ENCODE measurements at places on chromosomes 7 and 10.

DNA sequence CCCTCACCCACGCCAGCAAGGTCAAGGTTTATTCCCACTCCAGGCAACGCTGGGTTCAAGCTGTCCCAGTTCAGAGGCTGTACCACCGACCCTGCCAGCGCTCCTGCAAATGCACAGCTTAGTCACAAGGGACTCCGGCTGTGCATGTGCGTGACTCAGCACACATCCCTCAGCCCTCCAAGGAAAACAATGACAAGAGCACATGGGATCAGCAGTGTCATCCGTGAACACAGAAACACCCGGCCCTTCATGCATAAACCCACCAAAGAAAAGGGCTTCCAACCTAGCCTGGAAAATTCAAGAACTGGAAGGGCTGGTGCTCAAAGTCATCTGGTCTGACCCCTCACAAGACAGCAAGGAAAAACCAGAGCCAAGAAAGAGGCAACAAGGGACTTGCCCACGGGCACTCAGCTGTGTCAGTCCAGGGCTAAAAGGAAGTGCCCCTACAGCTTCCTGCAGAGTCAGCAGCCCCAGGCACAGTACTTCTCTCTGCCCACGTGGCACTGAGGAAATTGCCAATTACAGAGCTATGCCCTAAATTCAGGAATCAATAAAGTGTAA lies 106.1 kb downstream of the KCNMA1 start:
- peak; percentile 89 for DNase-seq

GRCh38 chr10:44373341-44373995 lies 11.4 kb downstream of the CXCL12 start:
- DNase-seq: no peak

DNA sequence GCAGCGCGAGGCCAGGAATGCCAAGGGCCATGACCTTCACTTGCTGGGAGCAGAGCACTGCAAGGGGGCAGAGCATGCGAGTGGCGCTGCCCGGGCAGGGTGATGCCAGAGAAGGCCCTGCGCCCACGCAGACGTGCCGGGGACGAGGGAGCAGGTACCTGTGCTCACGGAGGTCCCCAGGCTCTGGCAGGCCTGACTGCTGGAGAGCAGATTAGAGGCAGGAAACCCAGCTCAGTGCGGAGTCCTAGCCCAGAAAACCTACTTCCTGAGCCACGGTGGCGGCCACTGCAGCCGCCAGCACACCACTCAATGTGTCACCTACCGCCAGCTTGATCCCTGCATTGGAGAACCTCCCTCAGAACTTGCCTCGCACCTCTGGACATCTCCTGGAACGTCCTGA lies 148.4 kb downstream of the MAD1L1 start:
- no peak for DNase-seq

GRCh38 chr10:113524120-113524519 lies 28.7 kb upstream of the HABP2 start:
- no peak for DNase-seq

- DNase-seq: no peak
Observed at GRCh38 chr7:130398526-130399090, 18.3 kb downstream of the CPA1 start.

- no peak for DNase-seq
Observed at GRCh38 chr7:107816011-107816566, 13.1 kb upstream of the SLC26A3 start.

DNA sequence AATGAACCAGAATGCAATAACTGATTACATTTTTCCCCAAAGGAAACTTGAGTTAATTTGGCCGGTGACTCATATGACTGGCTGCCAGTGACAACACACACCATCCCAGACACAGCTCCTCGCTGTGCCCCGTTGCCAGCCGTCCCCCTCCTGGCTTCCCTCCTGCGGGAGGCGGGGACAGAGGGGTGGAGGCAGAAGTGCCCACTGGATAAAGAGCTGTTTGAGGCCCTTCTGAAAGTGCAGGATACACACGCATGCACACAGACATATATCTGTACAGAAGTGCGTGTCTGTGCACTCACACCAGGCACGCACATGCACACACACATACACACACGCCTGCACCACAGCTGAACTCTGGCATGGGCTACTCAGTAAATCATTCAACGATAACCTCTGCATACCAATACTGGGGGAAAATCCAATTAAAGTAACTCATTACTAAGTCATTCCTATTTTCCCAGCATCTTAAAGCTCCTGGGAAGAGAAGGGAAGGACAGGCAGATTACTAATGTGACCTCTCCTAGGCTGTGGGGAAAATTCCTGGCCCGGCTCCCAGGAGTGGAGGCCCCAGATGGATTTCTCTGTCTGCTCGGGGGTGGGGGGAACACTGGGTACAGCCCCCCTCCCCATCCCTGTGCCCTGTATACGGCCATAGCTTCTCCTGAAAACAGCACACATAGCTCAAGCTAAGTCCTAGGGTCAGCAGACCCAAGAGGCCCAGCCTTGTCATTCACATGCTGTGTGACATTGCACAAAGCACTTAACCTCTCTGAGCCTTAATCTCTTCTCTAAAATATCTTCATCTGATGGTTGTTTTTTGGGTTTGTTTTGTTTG lies 52.3 kb upstream of the MYL10 start:
- peak; percentile 95 for DNase-seq
